Epithelial cell of umbilical artery (primary cell): ENCODE measurements at places on chromosomes 12 and 14. TPM values are rescaled to one million over a fixed set of nuclear protein-coding genes. Genes with fewer than 3 reads are reported as not detected.

The ANKS1B gene
- 0.46 TPM in 1 of 2 replicates, not detected in the other for total RNA-seq

The VRTN gene
- not detected in 2 replicates for total RNA-seq

The KRT79 gene
- total RNA-seq: under 0.01 TPM in 1 of 2 replicates, not detected in the other

The SLC17A8 gene
- not detected in 2 replicates for total RNA-seq

The FERMT2 gene
- 94.8 and 97.1 TPM in 2 replicates for total RNA-seq

The GZMB gene
- not detected in 2 replicates for total RNA-seq
